Activated naive CD8-positive, alpha-beta T cell treated with anti-CD3 and anti-CD28 coated beads, Interleukin-2, amount 50 U/mL, for 24 hours (primary cell): ENCODE measurements at places on chromosomes 5 and 9.

DNA sequence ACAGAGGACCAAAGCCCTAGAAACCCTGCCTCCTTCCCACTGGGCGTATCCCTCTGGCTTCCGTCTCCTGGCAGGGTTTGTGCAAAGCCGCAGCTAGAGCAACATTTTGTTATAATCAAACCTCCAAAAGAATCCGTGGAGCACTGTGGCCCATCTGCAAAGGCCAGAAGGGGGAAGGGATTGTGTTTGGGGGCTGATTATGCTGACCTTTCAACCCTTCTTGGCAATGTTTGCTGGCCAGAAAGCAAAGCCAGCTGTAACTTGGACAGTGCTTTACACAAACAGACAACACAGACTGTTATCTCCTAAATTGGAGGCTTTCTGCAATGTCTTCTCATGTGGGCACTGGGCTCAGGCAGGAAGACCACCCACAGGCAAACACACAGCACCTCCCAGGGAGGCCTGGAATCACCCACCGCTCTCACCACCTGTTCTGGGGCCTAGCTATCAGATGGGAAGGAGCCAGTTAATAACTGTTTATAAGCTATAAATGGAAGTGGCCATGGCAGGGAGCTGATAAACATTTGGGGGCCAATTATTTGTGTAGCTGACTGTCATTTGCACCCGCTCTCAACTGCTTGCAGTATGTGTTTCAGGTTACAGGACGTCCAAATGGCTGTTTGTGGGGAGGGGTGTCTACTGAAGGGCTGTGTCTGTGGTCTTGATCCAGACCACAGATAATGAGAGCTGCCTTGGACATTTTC lies 121.6 kb upstream of the ERCC6L2 start:
- peaks cover 3% of the 10 kb centered on the region for H3K27me3 ChIP-seq
- H3K27ac ChIP-seq: no peak overlapping the region
- no peak overlapping the region for H3K4me3 ChIP-seq
- no peak for DNase-seq
- peaks cover 12% of the 10 kb centered on the region for H3K4me1 ChIP-seq
- H3K36me3 ChIP-seq: no peaks in the 10 kb centered on the region

GRCh38 chr9:131468031-131468430 lies 34.7 kb upstream of the POMT1 start:
- no peak for DNase-seq
- H3K4me1 ChIP-seq: no peaks in the 10 kb centered on the region
- peaks cover 63% of the 10 kb centered on the region for H3K36me3 ChIP-seq
- H3K27ac ChIP-seq: no peak overlapping the region
- no peak overlapping the region for H3K4me3 ChIP-seq

DNA sequence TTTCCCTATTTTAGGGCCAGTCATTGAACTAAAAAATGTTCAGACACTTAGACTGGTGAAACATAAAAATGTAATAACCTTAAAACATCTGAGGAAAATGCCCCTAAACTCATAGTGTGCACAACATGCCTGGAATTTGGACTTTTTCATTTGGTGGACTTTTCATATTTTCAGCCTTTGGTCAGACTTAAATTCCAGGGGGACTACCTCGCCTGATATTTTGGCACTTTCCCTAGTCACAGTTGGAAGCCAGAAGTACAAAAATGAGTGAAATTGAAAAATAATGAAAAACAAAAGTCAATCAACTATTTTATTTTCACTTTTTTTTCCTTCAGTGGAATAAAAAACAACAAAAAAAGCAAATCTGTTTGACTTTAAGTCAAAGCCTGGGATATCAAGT lies 256.2 kb downstream of the ACTL7B start:
- no peaks in the 10 kb centered on the region for H3K27me3 ChIP-seq
- no peak for DNase-seq
- H3K4me1 ChIP-seq: no peaks in the 10 kb centered on the region
- no peaks in the 10 kb centered on the region for H3K36me3 ChIP-seq
- no peak overlapping the region for H3K27ac ChIP-seq

DNA sequence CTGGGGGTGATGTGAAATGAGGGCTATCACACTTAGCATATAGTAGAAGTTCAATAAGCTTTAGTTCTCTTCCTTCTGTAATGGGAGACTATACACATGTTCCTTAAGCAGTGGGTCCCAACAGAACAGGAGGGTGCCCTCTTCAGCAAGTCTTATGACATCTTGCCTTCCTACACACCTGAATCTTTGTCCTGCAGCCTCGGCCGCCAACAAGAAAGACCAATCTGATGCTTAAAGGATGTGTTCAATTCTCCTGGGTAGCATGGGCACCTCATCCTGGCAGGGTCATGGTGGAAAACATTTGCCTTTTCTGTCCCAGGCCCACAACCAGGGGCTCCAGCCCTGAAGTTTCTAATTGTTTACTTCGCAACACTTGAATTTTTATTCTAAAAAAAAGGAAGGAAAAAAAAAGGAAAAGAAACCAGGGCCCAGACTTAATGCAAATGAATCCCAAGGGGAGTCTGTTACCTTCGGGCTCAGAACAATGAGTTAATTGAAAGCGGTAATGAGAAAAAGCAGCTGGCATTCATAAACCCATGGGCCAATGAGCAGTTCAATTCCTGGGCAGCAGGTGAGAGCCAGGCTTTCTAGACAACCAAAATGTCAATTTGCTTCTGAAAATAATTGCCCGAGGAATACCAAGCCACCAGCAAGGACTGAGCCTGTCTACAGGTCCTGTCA lies 26.2 kb upstream of the SMAD5 start:
- DNase-seq: no peak
- H3K27me3 ChIP-seq: peaks cover 8% of the 10 kb centered on the region
- no peak overlapping the region for H3K4me3 ChIP-seq
- no peak overlapping the region for H3K27ac ChIP-seq

- H3K27me3 ChIP-seq: peaks cover 12% of the 10 kb centered on the region
- H3K36me3 ChIP-seq: no peaks in the 10 kb centered on the region
- DNase-seq: no peak
- H3K4me1 ChIP-seq: no peaks in the 10 kb centered on the region
- no peak overlapping the region for H3K27ac ChIP-seq
Observed at GRCh38 chr5:140054086-140054689, 11.1 kb upstream of the NRG2 start.

DNA sequence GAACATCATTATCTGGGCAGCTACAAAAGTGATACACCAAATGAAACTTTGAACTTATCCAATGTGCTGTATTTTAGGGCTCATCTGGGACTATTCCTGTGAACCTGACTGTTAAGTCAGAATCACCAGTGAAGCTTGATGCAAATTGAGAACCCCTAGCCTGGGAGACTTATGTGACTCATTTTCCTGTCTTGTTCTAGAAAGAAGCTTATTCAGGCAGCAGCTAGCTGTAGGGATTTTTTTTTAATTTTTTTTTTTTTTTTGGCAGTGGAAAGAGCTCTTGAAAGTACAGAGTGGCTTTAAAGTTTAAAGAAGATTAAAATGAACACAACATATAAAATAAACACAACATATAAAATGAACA lies 81.1 kb upstream of the TNFAIP8 start:
- H3K36me3 ChIP-seq: peaks cover 24% of the 10 kb centered on the region
- no peak for DNase-seq
- H3K4me3 ChIP-seq: peak overlapping the region; percentile 95

DNA sequence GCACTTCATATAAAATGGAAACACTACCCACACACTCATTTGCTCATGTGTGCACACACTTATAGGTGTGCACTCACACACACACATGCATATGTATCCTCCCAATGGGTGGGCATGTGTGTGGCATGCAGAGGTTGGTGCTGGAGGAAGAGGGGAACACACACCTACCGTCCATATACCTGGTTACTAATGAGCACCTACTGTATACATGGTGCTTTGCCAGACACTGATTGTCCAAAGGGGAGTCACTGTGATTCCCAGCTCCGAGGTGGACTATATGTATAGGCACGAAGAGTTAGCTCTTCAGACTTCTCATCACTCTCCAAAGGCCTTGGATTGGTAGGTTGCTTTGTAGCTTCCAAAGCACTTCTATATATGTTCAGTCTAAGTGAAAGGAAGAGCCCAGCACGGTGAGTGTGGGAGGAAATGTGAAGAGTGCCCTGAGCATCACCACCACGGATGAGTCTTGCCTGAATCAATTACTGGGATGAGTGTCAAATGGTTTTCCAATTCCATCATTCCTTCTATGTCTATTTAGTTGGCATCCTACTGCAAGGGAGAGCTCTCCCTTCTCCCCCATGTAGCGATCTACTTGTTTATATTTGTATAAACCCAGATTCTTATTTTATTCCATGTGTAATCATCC lies 12.6 kb upstream of the ERGIC1 start:
- no peak for DNase-seq
- H3K4me3 ChIP-seq: no peak overlapping the region
- H3K36me3 ChIP-seq: peaks cover 9% of the 10 kb centered on the region
- peaks cover 11% of the 10 kb centered on the region for H3K4me1 ChIP-seq
- no peaks in the 10 kb centered on the region for H3K27me3 ChIP-seq
- H3K27ac ChIP-seq: no peak overlapping the region

DNA sequence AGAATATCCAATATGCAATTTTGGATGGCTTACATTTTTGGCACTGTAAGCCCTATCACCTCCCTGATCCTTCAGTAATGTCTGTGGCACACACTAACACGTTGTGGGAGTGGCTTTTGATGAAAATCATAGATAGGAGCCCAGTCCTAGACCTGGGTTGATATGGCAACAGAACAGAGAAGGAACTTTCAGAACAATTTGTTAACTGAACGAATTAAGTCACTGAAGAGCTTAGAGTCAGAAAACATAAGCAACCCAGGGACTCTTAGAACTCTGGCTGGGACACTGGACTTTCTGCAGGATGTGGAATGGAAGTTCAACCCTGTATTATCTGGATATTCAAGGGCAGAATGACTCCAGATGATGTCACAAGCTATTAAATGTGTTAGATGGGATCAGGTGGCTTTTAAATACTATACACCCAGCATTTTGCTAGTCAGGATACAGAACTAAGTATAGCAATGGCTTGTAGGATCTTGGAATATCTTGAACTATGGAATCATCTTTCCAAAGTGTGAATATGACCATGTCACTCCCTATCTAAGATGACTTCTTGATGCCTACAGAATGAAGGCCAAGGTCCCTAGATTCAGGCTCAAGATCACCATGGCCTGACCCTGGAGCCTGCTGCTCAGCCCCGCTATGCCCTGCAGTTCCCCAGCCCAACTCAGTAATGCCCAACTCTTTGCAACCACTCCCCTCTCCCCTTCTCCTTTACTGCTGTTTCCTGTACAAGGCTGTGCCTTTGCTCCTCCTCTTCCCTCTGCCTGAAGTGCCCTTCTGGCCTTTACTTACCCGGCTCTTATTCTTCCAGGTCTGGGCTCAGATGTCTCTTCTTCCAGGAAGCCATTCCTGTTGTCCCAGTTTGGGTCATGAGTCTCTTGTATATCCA lies 42.8 kb downstream of the VLDLR start:
- H3K4me3 ChIP-seq: no peak overlapping the region
- H3K36me3 ChIP-seq: peaks cover 11% of the 10 kb centered on the region
- peaks cover 4% of the 10 kb centered on the region for H3K4me1 ChIP-seq
- no peak overlapping the region for H3K27ac ChIP-seq

DNA sequence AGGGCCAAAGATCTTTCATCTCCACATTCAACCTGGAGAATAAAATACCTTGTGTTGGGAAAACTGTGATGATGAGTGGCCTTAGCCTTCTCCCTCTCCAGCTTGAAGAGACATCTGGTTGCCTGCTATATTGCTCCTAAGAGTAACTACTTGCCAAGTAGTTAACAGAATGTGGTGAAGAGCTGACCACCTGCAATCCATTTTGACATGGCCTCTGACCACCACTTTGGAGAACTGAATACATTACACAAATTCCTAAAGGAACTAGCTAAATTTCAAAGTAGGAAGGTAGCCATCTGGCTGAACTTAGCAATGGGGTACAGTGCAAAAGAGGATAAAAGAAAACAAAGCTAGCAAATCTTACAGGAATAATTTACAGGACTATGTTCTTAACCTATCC lies 7.2 kb downstream of the TBCA start:
- no peak for DNase-seq
- H3K27ac ChIP-seq: no peak overlapping the region
- H3K4me3 ChIP-seq: no peak overlapping the region
- no peaks in the 10 kb centered on the region for H3K27me3 ChIP-seq

- H3K36me3 ChIP-seq: no peaks in the 10 kb centered on the region
- H3K27ac ChIP-seq: no peak overlapping the region
- no peak overlapping the region for H3K4me3 ChIP-seq
Observed at GRCh38 chr9:77750284-77750683, 102.2 kb upstream of the GNA14 start.

DNA sequence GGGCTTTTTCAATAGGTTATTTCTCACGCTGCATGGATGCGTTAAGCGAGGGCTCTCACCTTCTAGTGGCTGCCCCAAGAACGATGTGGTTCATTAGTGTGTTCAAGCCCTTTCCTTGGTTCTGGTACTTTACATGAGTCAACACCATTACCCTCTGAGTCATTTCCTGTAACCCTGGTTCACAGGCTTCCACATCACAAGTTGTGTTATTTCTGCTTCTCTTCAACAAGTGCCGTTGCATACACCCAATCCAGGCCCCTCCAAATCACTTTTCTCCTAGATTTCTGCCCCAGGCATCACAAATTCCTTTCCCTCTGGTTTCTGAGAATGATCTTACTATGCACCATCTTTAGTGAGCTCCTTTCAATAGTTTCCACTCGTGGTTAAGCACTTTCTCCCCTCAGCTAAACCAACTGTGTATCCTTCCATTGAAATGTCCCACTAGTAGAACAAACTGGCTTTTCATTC lies 69.5 kb upstream of the RAD23B start:
- DNase-seq: peak; percentile 34
- H3K36me3 ChIP-seq: no peaks in the 10 kb centered on the region
- peak overlapping the region; percentile 5 for H3K4me3 ChIP-seq

- no peak overlapping the region for H3K4me3 ChIP-seq
- H3K4me1 ChIP-seq: peaks cover 65% of the 10 kb centered on the region
- no peaks in the 10 kb centered on the region for H3K27me3 ChIP-seq
- no peak overlapping the region for H3K27ac ChIP-seq
- H3K36me3 ChIP-seq: peaks cover 19% of the 10 kb centered on the region
Observed at GRCh38 chr9:131423171-131423581, 29.3 kb downstream of the PRRC2B start.

DNA sequence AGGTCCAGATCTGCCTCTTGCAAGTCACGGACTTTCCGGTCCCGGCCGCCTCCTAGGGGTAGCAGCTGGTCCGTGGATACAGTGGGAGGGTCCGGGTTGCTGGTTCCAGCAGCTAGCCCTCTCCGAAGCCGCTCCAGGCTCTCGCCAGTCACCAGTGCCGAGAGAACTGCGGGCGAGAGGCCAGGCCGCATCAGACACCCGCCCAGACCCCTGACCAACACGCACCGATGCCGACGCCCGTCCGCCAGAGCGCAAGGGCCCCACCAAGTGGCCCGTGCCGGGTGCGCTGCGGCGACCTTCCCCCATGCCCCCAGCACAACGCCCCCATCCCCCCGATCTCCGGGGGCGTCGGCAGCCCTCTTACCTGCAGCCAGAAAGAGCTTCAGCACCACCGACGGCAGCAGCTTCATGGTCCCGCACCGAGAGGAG lies 470 bp downstream of the HBEGF start:
- peaks cover 45% of the 10 kb centered on the region for H3K4me1 ChIP-seq
- peak; percentile 36 for DNase-seq
- no peak overlapping the region for H3K27ac ChIP-seq
- peaks cover 6% of the 10 kb centered on the region for H3K27me3 ChIP-seq

- DNase-seq: no peak
- no peaks in the 10 kb centered on the region for H3K4me1 ChIP-seq
- H3K4me3 ChIP-seq: no peak overlapping the region
- no peaks in the 10 kb centered on the region for H3K27me3 ChIP-seq
- H3K36me3 ChIP-seq: no peaks in the 10 kb centered on the region
- H3K27ac ChIP-seq: no peak overlapping the region
Observed at GRCh38 chr5:117455236-117456233, 880.9 kb upstream of the SEMA6A start.

- H3K4me1 ChIP-seq: peaks cover 32% of the 10 kb centered on the region
- peak overlapping the region; percentile 15 for H3K27ac ChIP-seq
- DNase-seq: no peak
Observed at GRCh38 chr5:177601577-177602457, 1.9 kb downstream of the B4GALT7 start.
